ENCODE measurements at places on chromosomes 1 and 21.

DNA sequence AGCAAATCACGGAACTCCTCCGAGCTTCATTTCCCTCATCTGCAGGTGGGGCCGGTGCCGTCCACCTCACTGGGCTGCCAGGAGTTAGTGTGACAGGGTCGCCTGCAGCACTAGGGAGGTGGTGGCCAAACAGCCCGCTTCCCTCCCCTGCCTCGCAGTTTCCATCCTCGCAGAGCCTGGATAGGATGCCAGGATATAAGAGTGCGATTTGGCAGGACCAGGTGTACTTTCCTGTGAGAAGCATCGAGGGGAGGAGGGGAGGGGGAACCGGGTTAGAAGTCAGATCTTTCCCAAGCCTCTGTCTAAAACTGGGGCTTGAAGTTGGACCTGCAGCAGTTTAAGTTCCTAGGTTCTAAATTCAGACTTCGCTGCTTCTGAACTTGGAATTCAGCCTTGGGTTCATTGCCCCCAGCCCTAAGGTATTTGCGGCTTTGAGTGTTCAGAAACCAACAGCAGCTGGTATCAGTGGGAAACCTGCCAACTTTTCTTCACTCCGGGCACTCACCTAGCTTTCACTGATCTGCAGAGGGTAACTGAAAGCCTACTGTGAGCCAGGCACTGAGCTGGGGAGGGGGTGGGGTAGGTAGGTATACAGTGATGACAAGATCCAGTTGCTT is 1.7 kb upstream of the JUN start:
- DNase-seq: peak; percentile 28

DNA sequence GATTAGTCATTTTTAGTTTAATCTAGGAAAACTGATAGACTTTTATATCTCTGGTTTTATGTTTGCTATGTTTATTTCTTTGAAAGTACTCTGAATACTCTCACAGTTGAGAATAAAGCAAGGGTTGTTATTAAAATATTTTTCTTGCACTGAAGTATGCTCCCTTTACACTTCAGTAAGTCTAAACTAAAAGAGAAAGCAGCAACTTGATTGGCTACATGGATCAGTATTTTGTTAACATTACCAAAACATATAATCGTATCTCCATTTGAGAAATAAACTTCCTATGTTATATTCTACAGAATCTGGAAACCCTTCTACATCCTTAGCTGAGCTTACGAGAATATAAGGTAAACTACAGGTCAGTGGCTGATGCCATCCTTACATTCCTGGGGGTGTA is 149.5 kb upstream of the HP1BP3 start:
- DNase-seq: no peak

- no peak for DNase-seq
Measured at GRCh38 chr1:220914283-220915116, 35.3 kb downstream of the HLX start.

DNA sequence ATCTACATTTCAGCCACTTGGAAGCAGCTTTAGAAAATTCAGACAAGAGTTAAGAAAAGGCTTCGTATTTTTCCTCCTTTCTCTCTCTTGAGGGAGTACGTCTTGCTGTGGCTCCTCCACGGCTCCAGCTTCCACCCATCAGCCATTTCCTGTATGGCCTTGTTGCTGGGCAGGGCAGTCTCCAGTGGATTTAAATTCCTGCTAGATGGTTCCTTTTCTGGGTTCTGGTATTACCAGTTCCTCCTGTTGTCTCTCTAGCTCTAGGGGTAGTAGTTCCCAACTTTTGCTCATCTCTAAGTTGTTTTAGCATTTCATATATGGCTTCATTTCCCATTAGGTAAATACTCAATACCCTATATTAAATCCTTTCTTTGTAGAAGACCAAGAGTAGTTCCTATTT is 1098.3 kb downstream of the ADGRL2 start:
- no peak for DNase-seq

GRCh38 chr1:68409426-68409825 is 40.3 kb downstream of the RPE65 start:
- DNase-seq: no peak

DNA sequence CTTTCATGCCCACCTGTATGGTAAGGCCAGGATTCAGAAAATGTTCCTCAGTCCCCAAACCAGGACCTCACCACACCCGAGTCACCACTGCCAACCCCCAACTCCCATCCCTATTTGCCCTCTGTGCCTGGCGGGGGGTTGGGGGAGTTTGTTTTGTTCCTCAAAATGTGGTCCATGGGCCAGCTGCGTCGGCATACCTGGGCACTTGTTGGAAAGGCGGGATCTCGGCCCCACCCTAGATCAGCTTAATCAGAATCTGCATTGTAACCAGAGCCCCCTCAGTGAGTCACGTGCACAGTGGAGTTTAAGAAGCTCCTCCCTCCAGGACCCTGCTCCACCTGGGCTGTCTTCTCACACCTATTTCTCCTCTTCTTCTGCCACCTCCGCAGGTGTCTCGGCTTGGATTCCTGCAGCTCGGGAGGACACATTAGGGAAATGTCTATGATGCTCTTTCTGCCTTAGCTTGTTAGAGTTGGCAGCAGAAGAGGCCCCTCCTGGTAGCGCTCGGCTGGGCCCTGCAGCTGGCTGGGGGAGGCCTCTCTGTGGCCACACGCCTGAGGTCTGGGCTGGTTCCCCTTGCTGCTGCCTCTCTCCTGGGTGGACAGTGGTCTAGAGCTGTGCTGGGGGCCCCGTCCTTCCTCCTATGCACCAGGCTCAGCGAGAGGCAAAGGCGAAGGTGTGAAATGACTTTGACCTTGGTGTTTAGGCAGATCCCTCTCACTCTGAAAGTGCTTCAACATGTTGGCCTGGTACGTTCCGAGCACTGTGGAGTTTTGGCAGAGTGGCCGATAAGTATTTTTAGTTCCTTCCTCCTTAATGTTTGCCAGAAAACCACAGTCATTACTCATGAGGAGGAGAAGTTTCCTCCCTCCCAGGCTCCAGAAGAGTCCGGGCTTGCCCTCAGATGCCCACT is 41.8 kb upstream of the CAMTA1 start:
- DNase-seq: no peak

- no peak for DNase-seq
Measured at GRCh38 chr1:33656467-33657005, 184.1 kb downstream of the ZSCAN20 start.

DNA sequence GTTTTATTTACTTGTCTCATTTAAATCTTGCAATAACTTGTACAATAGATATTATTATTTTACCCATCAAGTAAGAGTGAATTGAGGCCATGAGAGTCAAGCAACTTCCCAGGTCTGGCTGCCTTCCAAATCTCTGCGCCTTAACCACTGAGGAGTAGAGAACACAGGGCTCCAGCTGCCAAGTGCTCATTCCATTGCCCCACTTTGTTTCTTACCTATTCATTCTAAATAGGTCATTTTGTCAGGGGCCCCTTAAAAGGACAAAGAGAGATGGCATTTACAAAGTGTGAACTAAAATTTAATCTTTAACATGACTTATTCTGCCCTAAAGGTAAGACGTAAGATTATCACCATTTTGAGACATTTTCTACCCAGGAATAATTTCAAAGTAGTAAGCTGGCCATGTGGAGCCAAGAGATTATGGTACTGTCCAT is 3.5 kb downstream of the PPP1R15B start:
- peak; percentile 30 for DNase-seq

DNA sequence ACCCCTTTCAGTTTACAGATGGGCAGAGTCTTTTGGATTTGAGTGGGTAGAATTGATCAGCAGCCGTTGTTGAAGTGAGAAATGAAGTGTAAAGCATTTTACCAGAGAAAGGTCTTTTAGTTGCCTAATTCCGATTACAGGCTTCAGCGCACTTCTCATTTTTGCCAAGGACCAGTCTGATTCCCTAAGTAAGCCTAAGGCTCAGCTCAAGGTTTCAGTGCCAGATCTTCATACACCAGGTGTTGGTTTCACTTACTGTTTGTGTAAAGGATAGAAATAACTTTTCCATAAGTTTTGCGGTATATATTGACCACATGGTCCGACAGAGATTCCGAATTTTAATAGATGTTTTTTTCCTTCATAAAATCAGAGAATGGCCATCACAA is 83.9 kb upstream of the BMP8A start:
- DNase-seq: no peak

GRCh38 chr1:27095576-27095975 is 59.3 kb downstream of the SLC9A1 start:
- no peak for DNase-seq

DNA sequence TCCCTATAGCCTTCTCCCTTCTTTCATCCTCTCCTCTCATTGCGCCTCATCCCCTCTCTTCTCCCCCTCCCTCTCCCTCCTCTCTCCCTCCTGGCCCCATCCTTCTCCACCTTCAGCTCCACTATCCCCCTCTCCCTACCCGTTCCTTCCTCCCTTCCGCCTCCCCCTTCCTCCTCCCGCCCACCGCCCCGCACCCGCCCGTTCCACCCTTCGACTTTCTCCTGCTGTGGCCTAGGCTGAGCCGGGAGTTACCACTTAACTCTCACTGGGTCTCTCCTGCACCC is 1.6 kb downstream of the NPR1 start:
- no peak for DNase-seq

DNA sequence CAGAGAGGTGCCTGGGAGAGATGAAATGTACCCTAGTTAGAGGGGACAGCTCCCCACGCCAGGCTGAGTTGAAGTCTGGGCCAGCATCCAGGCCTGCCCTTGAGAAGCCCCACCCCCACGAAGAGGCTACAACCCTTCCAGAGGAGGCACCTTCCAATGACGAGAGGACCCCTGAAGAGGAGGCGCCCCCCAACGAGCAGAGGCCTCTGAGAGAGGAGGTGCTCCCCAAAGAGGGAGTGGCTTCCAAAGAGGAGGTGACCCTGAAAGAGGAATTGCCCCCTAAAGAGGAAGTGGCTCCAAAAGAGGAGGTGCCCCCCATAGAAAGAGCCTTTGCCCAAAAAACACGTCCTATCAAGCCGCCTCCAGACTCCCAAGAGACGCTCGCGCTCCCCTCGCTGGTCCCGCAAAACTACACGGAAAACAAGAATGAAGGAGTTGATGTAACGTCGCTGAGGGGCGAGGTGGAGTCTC is 3.1 kb downstream of the EVA1B start:
- DNase-seq: no peak
